ENCODE measurements at places on chromosomes 3 and 15.

DNA sequence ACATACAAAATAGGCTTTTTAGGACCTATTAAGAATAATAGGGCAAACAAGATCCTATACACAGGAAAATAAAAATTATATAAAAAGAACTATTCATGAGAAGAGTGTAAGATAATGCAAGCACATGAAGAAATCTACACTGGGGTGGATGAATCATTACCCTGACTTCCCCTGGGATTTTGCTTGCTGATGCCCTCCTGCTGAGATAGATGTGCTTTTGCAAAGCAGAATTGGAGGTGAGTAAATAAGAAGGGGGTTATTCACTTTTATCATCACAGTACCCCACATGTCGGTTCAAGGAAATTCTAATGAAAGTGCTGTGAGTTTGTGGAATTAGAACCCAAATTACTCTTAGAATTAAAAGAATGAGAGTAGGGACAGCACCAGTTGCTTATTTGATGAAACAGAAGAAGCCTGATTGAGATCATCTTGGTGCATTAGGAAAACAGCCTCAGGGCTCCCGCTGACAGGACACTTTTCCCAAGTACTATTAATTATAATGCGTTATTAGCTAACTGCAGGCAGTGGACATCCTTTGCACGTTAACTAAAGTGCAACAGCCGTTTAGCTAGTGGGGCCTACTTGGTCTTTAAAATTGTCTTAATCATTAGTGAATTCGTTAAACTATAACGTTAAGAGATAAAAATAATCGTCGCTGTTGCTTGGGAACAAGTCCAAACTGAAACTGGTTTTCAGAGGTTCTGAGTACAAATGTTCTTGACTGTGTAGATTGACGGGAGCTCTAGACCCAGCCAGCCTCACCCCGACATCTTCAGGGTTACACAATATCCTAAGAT is 48.4 kb downstream of the SLC2A2 start:
- no peak for DNase-seq

- DNase-seq: no peak
These were observed 617.2 kb upstream of the UBE2E2 start for GRCh38 chr3:22585911-22586310.

DNA sequence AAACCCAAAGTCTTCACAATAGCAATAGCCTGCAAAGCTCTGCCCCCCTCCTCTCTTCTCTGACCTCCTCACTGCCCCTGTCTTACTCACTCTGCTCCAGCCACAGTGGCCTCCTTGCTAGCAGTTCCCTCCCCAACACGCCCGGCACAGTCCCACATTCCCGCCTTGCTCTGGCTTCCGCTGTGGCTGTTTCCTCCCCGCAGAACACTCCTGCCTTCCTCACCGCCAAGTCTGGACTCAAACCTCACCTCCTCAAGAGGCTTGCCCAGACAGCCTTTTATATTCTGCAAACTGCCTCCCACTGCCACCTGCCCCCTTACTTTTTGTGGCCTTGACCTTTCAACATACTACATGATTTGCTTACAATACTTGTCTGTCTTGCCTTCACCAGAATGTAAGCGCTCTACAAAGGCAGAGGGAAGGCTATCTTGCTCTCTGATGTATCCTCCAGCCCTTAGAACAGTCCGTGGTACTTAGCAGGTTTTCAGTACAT is 406 bp upstream of the MPI start:
- DNase-seq: no peak

DNA sequence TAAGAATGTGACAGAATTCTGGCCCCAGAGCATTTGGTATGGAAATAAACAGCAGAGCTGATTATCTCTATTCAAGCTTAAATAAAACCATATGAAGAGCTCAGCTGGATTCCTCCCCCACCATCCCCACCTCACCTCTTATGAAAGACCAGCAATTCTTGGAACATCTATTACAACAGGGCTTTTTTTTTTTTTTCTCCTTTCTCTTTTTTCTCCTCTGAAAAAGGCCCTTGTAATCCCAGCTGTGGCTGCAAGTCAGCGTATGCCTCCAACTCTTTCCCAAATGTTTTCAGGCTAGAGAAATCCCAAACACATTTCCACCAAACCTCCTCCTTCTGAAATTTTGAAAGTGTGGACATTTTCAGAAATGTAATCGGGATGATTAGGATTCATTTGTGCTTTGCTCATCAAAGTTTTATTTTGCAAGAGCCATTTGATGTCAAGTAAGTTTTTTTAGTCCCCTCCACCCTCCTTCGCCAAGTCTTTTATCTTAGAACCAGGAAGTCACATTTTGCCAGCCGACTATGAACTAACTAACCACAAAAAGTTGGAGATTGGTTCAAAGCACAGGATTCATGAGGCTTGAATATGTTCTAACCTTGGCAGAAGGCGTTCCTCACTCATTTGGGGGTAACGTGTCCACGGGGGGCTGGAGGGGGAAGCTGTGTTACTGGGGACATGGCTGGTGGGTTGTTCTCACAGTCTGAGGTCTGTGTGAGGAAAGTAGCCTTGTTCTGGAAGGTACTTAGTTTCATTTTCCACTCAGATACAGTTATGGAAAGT is 142.0 kb upstream of the PDZRN3 start:
- DNase-seq: no peak

GRCh38 chr3:12964711-12965612 is 108.3 kb downstream of the IQSEC1 start:
- DNase-seq: no peak

DNA sequence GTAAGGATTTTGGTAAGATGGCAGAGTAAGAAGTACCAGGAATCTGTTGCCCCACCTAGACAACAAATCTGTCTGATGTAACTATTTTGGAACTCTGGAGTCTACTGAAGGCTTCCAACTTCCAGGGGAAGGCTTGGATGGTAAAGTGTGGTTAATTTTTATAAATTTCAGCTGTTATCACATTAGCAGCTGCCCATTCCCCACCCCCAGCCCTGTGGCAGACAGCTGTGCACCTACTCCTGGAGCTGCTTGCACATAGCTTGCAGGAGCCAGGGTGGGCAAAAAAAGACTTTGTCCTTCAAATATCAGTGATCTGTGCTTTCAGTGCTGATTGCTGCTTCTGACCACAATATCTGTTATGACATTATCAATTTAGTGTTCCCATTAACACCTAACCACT is 47.4 kb downstream of the FRMD5 start:
- no peak for DNase-seq

DNA sequence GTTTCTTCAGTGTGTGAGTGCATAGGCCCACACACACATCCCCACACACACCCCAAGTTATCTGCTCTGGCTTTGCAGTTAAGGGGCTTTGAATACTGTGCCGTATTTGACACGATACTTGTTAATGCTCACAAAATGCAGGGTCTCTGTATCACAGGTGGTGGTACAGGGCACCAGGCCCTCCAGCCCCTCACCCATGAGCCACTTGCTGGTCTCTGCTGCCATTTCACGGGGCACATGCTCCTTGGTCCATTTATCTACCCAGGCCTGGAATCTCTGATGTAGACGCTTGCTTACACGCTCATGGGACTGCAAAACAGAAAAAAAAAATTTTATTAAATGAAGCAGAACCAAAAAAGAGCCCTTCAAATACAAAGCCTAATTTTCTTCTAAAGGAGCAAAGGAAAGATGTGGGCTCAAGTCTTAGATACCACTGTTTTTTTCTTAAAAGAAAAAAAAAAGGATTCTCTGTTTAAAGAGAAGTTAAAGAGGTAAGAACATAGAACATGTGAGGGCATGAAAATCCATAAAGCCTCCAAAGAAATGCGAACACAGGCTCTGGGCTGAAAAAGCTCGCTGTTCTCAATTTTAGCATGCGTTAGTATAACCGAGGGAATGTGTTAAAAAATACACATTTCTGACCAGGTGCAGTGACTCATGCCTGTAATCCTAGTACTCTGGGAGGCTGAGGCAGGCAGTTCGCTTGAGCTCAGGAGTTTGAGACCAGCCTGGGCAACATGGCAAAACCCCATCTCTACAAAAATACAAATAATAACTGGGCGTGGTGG is 3.7 kb upstream of the MAN2C1 start:
- no peak for DNase-seq

DNA sequence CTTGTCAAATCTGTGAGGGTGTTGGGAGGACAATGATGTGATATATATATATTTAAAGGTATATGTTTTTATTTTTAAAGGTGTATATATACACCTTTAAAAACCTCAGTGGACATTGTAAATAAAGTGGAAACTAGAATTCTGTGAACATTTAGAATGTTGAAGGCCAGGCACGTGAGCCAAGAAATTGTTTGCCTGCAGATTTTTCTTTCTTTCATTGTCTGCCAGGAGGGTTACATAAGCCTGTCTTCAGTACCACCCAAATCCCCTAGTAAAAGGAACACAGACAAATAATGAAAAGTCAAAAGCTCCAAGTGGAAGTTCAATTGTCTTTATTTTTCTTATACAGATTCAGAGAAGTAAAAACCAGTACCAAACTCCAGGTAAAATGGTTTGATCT is 42.4 kb downstream of the TM4SF4 start:
- DNase-seq: no peak

DNA sequence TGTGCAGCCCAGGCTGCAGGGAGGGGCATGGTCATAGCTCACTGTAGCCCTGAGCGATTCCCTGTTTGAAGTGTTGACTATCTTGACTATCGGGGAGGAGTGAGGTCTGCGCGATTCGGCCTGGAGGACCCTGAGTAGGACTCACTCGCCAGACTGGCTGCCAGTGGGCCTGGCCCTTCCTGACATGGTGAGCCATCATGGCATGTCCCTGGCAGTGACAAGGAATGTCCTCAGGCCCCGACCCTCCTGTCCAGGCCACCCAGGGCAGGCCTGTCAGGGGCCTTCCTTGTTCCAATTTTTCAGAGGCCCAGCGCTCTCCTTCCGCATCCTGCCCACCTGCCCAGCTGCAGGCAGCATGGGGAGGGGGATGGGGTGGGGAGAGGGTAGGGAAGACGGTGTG is 5.2 kb upstream of the OCA2 start:
- DNase-seq: no peak

GRCh38 chr3:151391720-151392119 is 7.2 kb upstream of the P2RY12 start:
- no peak for DNase-seq

DNA sequence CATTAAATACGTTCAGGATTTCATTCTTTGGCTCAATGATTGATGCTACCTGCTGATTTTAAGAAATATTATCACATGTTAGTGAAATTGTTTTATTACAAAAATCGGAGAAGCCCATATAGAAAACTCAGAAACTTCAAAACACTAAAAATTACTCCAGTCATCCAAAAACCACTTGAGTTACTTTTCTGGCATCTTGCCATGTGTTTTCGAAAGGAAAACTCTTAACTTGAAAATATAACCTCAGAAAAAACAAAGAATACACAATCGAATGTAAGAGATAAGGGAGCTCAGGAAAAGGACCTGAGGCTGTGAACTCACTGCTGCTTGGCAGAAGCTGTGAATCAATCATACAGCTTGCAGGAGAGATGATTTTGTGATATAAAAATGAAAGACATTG is 151.3 kb upstream of the SLITRK3 start:
- DNase-seq: no peak

DNA sequence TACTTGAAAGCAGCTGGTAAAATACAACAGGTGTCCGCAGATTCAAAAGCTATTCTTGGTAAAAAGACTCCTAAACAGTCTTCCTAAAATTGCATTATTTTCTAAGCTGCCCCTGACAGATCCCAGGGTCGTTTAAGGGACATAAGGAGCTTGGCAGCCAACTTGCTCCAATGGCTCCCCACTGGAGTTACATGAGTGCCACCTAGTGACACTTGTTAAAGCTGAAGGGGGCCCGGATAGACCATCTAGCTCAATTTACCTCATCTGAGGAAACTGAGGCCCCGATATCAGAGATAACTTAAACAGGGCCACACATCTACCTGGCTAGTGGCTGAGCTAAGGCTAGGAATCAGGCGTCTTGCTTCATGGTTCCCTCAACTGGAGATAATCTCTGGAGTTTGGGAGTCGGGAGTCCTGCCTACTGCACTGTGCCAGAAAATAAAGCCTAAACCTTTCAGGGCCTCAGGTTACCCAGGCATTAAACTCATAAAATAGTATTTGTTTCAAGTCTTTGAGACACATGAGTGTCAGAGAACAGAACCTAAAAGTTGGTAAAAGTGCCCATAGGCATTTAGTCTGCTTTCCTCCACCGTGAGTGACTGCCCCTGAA is 6.5 kb upstream of the TBC1D23 start:
- DNase-seq: peak; percentile 22

GRCh38 chr3:122298239-122298638 is 26.8 kb upstream of the CSTA start:
- DNase-seq: no peak

DNA sequence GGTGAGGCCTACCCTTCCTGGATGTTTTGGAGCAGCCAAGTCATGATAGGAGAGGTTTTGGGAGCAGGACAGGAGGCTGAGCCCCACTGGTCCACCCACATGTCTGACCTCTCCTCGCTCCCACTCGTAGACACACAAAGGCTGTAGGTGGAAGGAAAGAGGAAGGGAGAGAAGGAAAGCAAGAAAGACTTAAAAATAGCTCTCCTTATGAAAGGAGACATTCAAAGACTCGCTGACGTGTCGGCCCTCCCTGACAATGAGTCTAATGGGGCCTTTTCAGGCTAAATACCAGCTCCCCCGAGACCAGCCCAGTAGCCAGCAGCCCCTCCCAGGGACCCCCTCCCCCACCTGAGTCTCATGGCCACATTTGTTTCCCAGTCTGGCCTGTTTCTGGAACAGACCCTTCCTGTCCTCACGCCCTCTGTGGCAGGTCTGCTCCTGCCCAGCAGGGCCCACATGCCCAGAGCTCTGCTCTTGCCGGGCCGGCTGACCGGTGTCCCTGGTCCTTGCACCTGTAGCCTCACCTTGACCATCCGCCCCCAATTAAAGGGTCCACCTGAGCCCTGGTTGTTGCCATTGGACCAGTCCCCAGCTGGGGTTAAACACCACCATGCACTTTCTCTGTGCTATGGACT is 49.3 kb downstream of the FGD5 start:
- DNase-seq: no peak

- DNase-seq: no peak
These were observed 212.9 kb upstream of the ARPP21 start for GRCh38 chr3:35426366-35426958.

DNA sequence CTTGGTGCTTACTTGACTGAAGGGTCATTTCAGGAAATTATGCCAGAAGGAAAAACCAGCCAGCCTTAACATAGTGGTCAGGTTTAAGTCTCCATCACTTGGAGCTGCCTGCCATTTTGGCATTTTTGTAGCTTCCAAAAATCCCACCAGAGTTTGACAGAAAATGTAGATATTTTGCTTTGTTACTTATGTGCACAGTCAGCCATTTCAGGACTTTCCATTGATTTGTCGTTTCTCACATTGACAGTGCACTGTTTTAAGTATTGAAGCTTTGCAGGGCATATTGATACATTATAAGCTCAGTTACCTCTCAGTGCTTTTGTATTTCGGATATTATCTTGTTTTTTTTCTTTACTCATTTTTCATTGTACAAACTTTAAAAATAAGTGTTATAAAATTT is 89.0 kb upstream of the ANKRD34C start:
- DNase-seq: no peak

GRCh38 chr15:94722024-94722636 is 490.8 kb downstream of the MCTP2 start:
- DNase-seq: no peak
